ENCODE measurements at places on chromosomes 3 and 15. TPM values are rescaled to one million over a fixed set of nuclear protein-coding genes. Genes with fewer than 3 reads are reported as not detected.
A peak's percentile ranks its signal among the peaks of the same experiment; 100 is the strongest.

DNA sequence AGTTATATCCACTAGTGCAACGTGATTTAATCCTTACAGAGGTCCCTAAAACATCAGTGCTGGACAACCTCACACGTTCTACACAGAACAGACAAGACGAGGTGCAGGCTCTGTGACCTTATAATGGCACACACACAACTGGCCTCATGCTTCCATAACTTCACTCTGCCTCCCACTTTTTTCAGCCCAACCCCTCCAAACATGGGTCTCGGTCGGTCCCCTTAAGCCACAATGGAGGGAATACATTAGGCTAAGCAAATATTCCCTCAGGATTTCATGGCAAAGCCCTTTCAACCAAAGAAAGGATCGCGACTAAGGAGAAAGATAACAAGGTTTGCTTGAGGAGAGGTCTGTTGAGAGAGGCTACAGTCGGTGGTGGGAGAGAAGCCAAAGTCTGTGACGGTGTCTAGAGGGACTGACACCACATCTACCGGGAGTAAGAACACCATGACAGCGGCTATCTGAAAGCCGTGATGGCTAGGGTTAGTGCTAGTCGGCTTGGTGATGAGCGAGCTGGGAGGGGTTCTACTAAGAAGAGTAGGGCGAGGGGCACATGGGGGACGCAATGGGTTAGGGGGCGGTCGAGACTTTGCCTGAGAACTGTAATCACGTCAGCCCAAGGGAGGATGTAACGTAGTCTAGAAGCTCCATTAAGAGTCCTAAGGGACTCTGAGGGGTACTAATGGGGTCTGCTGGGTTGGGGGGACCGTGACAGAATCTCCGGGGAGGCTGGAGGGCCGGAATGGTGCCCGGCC, 1.0 kb downstream of the MYO9A start:
- H3K27ac ChIP-seq, result peak overlapping the region; percentile 95
- DNase-seq, result no peak
- no peaks in the 10 kb centered on the region for H3K27me3 ChIP-seq

DNA sequence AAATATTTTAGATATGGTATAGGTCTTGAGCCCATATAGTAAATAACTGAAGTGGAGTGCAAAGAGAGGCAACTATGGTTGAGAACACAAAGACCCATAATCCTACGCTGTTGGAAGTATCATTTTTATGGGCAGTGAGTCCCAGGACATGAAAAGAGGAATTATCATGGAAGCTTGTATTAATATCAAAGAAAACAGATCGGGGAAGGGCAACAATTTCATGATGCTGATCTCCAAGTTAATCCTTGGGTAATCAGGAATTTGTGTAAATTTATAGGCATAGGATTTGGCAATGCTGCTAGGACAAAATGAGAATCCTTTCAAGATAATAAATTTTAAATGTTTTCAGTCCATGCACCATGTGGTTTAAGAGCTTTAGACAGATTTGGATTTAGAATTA, 40.2 kb upstream of the PYDC2 start:
- no peaks in the 10 kb centered on the region for H3K4me1 ChIP-seq
- no peak overlapping the region for H3K4me3 ChIP-seq
- H3K27ac ChIP-seq, result no peak overlapping the region

TM4SF1 gene
- 39.4 TPM for total RNA-seq

- no peaks in the 10 kb centered on the region for H3K4me1 ChIP-seq
- no peaks in the 10 kb centered on the region for H3K36me3 ChIP-seq
- no peaks in the 10 kb centered on the region for H3K27me3 ChIP-seq
- H3K27ac ChIP-seq, result no peak overlapping the region
- H3K4me3 ChIP-seq, result no peak overlapping the region
- DNase-seq, result no peak
These were observed 148.1 kb downstream of the NEK11 start for GRCh38 chr3:131174752-131175151.

NMD3 gene
- total RNA-seq, result 53.9 TPM

- H3K36me3 ChIP-seq, result peaks cover 19% of the 10 kb centered on the region
- peak overlapping the region; percentile 90 for H3K4me3 ChIP-seq
- H3K4me1 ChIP-seq, result peaks cover 12% of the 10 kb centered on the region
- DNase-seq, result no peak
- H3K27ac ChIP-seq, result peak overlapping the region; percentile 95
- H3K27me3 ChIP-seq, result no peaks in the 10 kb centered on the region
These were observed 1.2 kb downstream of the KIF23 start for GRCh38 chr15:69415381-69415780.

GRCh38 chr3:16884748-16885592, at the start of gene PLCL2:
TSS of gene PLCL2 (plus strand) at chr3:16884955. CDS start at chr3:16885040, 85 bp downstream.
- peak; percentile 69 for DNase-seq
- H3K27ac ChIP-seq, result peak within 1 kb of the TSS; percentile 87
- peak within 1 kb of the TSS; percentile 95 for H3K4me3 ChIP-seq
- no peaks in the 10 kb centered on the region for H3K36me3 ChIP-seq
- H3K27me3 ChIP-seq, result peaks cover 21% of the 10 kb centered on the region
- peaks cover 40% of the 10 kb centered on the region for H3K4me1 ChIP-seq
